ENCODE measurements at places on chromosomes 16 and 17.

GRCh38 chr16:66604376-66605176 lies at the start of gene CMTM3:
CMTM3 (plus strand) TSS chr16:66604704; CDS start chr16:66604806, 102 bp downstream.
- peak; percentile 77 for DNase-seq

GRCh38 chr17:4858068-4858881 lies 25.1 kb downstream of the MINK1 start:
- peak; percentile 77 for DNase-seq

GRCh38 chr17:28180449-28180848 lies 138.0 kb downstream of the NLK start:
- no peak for DNase-seq

GRCh38 chr17:14417336-14417735 lies 116.5 kb downstream of the HS3ST3B1 start:
- DNase-seq = no peak

DNA sequence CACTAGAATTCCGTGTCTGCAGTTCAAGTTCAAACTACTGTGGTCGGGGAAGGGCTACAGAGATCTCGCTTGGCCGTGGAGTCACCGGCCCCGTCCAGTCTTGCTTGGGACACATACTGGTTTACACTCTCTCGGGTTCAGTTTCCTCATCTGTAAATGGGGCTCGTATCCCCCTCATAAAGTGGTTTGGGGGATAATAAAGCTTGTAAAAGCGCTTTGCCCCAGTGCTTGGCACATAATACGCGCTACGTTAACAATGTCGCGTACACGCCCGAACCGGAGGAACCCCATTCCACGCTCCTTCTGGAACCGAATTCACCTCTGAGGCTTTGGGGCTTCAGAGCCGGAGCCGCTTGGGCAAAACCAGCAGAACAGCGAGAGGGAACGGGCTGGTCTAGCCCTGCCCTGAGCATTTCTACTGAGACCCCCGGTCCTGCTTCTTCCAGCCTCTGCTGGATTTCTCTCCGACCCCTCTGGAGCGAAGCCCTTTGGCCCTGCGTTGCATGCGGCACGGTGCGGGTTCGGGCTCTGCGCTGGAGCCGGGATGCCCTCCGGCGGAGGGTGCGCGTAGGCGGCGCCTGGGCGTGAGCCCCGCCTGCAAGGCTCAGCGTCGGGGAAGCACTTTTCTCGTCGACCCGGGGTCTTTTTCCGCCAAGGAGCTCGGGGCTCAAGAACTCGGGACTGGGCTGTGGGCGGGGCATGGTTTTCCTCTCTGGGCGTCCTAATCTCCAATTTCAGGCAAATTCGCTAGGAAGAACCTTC lies 26.1 kb upstream of the HOXB13 start:
- DNase-seq = no peak

DNA sequence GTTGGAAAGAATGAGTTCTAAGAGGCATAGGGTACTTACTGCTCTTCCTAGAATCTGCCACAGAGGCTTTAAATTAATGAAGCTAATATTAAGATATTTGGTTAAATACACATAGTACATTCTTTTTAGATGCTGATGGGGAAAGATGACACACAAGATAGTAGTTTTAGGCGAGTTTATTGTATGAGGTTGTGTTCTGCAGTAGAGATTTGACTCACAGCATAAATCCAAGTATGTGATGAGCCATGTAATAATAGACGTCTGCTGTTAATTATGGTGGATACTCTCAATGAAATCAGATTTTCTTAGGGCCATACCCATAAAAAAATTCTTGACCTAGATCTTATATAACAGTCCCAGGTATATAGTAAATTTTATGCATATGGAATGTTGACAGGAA lies 8.0 kb downstream of the TNRC6C start:
- DNase-seq = no peak

GRCh38 chr16:86597880-86598606 lies 19.7 kb downstream of the FOXL1 start:
- DNase-seq = no peak

DNA sequence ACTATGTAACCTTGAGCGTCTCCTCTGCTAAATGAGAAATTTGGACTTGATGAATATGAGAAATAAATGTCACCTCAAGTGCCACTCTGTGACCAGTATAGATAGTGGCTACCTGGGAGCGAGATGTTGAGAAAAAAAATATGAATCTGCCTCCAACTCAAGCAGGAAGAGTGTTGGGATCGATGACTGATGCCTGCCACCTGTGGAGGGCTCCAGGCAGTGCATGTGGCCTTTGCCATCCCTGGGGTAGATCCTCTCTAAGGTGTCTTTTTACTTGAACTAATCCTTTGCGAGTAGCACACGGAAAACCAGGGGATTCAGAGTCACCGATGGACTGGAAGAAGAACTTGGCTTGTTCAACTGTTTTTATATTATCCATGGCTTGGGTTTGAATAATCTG lies 9.4 kb downstream of the CCDC182 start:
- DNase-seq = peak; percentile 85

DNA sequence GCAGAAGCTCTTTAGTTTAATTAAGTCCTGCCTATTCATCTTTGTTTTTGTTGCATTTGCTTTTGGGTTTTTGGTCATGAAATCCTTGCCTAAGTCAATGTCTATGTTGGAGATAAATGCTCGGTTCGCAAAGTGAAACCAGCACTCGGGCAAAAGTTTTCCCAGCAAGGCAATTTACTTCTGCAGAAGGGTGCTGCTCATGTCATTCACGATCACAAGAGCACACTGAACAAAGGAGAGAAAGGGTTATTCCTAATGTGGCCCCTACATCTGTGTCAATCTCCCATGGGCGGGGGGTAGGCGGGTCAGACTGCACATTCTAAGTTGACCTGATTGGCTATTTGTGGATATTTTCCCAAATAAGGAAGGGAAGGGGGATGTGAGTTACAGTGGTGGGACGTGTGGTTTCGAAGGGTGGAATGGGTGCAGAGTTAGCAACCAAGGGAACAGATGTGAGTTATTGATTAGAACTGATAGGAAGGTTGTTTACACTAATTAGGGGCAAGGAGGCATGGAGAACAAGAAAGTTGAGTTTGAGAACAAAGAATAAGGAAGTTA lies 23.0 kb downstream of the ATF7IP2 start:
- DNase-seq = no peak

DNA sequence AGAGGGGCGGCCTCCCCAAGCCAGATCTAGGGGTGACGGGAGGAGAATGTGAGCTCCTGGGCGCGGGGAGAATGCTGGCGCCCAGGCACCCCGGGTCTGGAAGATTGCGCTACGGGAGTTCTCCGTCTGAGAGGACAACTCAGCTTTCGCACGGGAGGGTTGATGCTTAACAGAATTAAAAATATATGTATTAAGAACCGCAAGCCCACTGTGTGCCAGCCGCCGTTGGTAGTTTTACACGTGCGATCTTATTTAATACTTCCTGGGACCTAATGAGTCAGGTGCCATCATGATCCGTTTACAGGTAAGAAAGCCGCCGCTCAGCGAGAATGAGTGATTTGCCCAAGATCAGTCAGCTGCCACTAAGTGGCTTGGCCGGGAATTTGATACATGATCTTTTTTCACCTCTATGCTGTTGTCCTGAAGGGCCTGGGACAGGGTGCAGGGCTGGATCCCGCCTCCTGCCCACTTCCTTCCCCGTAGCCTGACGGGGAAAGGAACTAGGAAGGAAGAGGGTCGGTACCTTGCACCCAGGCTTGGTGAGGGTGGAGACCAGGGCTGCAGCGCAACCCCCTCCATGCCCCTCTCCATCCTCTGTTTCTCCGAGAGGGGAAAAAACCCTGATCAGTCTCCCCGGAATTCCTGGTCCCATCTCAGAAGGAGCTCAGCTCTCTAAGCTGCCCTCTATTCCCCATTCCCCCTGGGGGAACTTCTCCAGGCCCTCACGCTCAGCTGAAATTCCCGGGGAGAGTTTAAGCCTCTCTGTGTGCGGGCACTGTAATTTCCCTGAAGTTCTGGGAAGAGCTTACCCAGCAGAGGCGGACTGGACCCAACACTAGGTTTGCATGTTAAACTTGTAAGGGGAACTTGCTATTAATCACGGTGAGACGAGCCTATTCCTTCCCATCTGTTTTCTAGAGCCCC lies 983 bp downstream of the VAT1L start:
- DNase-seq = peak; percentile 65

DNA sequence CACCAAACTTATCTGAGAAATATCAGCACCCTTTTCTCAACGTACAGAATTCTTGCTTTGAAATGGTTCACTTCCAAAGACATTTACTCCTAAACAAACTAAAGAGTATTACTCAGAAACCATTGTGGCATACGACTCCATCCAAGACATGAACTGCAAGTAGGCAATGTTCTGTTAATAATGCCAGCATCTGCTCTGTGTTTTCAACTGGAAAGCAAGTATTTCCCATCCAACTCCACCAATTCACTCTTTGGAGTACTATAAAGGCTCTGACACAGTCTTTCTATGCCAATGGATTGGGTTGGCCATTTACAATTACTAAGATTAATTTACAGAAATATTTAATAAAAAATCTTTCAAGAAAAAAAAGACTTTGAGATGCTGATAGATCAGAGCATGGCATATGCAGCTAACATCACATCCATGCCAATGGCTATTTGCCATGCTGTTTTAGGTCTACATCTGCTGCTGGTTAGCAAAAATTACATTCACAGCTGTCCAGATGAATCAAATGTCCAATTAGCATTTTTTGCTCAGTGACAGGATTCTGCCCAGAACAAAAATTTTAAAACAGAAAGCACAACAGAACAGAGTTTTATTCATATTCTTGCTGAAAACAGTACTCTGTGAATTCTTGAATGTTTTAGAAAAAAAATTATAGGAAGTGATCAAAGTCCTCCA lies 65.9 kb upstream of the HLF start:
- no peak for DNase-seq

DNA sequence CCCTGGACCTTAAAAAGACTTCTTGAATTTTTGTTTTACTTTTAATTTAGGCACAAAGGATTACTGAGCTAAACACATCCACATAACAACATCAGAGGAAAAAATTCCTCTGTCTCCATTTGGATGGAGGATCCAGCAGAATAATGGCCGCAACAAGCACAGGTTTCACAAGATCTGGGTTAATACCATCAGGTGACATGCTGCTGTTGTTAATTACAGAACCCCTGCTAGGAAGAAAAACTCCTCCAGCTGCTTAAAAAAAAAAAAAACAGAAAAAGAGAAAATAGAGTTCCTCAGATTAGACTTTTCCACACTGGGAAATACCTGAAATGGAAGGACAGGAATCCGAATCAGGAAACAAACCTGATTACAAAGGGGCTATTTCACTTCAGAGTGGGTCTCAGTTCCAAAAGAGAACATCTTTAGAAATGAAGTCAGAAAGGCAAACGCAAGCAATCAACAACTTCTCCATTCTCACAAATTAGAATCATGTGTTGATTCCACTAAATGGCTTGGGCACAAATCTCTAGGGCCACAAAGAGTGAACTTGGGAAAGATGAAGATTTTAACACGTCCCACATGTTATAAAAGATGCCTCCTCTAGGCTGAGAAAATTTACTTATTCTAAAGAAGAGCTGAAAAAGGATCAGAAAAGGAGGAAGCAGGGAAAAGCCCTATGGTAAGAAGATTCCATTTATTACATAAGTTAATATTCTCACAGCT lies 44.0 kb downstream of the SPOP start:
- peak; percentile 41 for DNase-seq

DNA sequence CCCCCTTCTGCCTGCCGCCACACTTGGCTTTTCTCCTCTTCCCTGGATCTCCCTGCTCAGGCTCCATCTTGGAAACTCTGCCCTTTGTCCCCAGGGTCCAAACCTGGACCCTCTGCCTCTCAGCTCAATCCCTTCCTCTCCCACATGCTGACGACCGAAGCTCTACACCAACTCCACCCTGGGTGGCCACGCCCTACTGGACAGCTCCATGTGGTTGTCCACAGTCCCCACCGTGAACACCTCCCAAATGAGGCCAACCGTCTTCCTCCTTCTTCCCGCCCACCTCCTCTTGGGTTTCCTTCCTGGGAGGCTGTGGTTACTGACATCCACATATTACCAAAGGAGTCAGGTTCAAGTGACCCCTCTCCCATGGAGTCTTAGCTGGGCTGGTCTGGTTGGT lies 22.6 kb upstream of the MLKL start:
- no peak for DNase-seq

GRCh38 chr16:81318711-81319110 lies 3.9 kb downstream of the GAN start:
- DNase-seq = peak; percentile 1

DNA sequence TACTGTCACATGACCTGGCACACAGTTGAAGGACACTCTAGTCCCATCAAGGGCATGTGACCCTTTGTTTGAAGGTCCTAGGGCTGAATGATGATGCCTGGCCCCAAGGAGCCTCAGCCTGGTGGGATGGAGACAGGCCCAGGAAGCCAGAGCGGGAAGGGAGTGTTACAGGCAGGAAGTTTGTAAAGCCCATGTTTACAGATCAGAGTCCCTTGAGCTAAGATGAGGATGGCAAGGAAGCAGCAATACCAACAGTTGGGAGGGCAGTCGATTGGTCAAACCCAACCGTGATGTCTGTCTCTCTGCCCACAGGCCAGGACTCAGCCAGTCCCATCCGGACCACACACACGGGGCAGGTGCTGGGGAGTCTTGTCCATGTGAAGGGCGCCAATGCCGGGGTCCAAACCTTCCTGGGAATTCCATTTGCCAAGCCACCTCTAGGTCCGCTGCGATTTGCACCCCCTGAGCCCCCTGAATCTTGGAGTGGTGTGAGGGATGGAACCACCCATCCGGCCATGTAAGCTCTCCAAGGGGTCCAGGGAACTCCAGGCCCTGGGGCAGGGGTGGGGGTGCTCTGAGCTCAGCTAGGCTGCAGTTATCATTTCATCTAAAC lies 2.5 kb downstream of the CES2 start:
- no peak for DNase-seq

DNA sequence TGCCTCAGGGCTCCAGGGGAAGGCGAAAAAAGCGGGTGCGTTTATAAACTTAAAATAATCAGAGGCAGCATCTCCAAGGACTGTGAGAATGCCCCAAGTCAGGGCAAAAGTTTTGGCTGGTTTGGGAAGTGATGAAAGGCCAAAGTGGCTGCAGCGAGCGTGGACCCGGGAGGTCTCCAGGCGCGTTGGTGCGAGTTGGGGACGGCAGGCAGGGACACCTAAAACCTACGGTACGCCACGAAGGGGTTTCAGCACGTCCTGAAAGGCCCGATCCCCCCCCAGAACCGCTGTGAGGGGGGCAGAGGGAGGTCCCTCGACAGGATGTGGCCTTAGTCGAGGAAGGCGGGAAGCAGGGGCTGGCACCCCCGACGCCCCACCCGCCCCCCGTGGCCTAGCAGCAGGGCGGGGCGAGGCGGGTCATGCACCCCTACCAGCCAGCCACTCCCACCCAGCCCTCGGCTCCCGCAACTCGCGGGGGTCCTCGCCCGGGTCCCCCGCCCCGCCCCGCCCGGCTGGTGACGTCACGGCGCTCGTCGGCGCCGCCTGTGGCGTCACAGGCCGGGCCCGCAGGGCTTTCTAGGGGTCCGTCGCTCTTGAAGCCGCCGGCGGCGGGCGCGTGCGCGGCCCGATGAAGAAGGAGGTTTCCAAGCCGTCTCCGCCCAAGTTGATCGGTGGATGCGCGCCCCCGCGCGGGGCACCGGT lies at the start of gene MYCBPAP:
Gene MYCBPAP, plus strand, starts transcription at position 569 of the 702 bp plus-strand sequence. CDS start 236 bp downstream, outside the sequence.
- DNase-seq = peak; percentile 76

DNA sequence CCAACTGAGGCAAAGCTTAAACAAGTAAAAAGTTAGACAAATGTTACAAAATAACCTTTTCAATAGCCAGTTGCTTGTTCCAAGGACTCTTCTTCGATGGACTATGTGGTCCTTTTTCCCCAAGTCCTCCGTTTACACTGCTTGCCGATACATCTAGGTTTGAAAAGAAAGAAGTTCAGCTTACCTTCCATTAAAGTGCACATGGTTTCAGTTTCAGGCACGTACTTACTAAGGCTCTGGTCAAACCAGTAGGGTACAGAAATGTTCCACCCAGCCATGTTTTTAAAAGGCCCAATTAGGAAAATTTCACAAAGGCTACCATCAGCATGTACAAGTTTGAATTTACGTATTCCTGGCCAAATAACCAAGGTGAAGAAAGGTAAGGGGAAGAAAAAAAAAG lies 2.1 kb downstream of the SRSF2 start:
- DNase-seq = peak; percentile 22
